ENCODE measurements at places on chromosomes 4 and X.

- DNase-seq: peak; percentile 30
Measured at GRCh38 chr4:122810669-122811068, 16.0 kb upstream of the FGF2 start.

GRCh38 chr4:184392316-184392715 lies 82.0 kb downstream of the IRF2 start:
- DNase-seq: no peak

DNA sequence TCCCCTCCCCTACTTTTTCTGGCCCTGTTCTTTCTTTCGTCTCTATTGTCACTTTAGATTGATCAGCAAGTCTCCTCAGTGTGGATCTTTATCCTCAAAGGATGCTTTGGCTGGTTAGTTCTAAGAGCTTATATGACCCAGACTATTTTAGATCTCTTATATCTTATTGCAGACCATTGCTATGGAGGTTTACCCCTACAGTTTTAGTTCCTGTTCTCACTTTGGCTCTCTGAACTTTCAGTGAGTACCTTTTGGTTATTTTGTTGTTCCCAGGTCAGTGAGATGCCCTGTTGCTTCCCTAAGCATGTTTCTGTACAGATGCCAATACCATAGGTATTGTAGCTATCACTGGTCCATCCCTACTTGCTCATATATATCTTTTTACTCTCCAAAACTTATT lies 24.0 kb upstream of the MED14 start:
- no peak for DNase-seq

DNA sequence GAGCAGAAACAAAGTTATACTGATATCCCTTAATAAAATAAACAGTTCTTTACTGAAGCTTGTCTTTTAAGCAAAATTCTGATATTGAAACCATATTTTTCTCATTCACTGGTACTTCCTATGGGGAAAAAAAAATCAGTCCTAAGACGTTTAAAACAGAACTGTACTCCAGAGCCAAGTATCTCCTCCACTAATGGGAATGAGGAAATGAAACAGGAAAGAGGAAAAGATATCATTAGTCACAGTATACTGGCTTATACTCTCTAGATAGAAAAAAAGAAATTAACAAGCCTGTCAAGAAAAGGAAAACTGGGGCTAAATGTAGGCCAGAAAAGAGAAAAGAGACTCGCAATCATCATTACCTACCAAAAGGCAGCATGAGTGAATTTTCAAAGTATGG lies 252.7 kb downstream of the CENPC start:
- no peak for DNase-seq

- DNase-seq: no peak
Measured at GRCh38 chrX:65674204-65674893, 6.9 kb downstream of the MSN start.

DNA sequence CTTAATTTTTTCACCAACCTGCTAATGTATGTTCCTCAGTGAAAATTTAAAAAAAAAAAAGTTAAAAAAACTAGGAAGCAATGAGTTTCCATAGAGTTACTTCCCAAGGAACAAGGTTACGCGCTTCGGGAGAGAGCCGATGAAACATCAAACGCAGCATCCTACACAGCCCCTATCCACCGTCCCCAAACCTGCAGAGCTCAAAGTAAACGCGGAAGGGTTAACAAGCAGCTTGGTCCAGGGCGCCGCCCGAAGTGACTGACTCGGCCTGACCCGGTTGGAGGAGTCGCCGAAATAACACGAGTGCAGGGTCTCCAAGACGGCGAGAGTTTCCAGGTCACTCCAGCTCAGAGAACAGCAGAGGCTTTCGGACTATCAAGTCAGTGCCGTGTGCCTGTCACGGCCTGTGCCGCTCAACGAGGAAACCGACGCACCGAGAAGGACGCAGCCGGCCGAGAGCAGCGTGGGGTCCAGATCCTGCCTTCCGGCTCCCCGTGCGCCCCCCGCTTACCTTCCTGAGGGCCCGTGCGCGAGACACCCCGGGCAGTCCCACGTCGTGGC lies 512 bp downstream of the NOP14 start:
- peak; percentile 56 for DNase-seq

GRCh38 chr4:158769175-158769921 lies 522 bp downstream of the FNIP2 start:
- peak; percentile 43 for DNase-seq

DNA sequence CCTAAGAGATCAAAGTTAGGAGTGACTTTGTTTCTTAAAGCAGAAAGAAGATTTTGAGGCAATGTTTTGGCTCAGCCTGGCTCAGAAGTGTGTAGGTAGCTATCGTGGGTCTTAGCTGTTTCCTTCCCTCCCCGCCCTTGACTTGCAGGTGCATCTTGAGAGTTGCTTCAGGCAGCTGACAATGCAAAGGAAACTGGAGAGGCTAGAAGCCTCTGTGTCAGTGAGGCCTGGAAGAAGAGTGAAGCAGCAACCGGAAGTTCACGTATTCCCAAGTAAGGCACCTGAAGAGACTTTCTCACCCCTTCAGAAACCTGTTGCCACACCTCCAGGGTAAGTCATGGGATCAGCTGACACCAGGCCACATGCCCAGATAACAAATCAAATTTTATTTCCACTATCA lies 10.6 kb upstream of the XKRX start:
- DNase-seq: no peak
